ENCODE measurements at places on chromosomes 7 and 10.

DNA sequence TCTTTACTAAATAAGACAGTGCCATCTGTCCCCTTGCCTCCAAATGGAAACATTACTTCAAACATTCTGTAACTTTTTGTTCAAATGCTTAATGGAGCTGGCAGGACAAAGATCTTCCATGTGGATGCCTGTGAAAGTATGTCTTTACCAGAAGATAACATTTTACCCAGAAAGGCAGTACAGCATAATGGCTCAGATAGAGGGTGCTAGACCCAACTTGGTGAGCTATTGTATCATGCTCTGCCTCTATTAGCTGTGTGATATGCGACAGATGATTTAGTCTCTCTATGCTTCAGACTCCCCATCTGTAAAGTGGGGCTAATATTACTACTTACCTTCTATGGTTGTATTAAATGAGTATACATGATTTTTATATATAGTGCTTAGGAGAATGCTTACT is 8.8 kb upstream of the SMKR1 start:
- DNase-seq = no peak

DNA sequence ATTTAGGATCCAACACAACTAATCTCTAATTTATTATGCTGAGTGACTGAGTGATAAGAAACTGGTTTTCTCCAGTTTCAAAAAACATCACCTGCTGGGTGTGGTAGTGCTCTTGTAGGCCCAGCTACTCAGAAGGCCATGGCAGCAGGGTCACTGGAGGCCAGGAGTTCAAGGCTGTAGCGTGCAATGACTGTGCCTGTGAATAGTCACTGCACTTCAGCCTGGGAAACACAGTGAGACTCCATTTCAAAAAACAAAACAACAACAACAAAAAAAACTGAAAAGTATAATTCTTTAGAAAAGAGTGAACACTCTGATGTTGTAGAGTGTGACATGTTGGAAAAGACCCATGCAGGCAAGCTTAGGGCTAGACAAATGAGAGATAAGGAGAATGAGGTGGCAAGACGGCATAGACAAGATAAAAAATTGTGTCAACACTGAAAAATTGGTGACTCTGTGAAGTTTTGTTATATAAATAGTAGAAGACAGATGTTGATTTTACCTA is 150.1 kb upstream of the GPR22 start:
- DNase-seq = no peak

GRCh38 chr7:2928613-2929311 is 84.7 kb upstream of the GNA12 start:
- no peak for DNase-seq

GRCh38 chr10:77500754-77501151 is 136.9 kb downstream of the KCNMA1 start:
- no peak for DNase-seq

DNA sequence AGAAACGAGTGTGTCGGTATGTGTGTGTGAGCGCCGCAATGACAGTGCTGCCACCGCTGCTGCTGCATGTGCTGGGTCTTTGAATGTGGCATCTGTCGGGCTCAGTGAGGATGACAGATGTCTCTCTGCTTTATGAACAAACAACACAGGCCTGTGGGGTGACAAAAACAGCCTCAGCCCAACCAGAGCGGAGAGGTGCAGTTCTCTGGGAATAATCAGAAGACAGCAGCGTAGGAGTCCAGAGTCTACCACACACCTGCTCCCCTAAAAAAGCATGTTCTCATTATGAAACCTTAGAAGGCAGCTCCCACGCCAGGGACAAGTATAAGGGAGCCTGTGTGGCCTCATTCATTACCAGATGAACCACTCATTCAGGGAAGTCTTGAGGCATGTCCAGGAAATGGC is 278.3 kb downstream of the KCNMA1 start:
- no peak for DNase-seq

DNA sequence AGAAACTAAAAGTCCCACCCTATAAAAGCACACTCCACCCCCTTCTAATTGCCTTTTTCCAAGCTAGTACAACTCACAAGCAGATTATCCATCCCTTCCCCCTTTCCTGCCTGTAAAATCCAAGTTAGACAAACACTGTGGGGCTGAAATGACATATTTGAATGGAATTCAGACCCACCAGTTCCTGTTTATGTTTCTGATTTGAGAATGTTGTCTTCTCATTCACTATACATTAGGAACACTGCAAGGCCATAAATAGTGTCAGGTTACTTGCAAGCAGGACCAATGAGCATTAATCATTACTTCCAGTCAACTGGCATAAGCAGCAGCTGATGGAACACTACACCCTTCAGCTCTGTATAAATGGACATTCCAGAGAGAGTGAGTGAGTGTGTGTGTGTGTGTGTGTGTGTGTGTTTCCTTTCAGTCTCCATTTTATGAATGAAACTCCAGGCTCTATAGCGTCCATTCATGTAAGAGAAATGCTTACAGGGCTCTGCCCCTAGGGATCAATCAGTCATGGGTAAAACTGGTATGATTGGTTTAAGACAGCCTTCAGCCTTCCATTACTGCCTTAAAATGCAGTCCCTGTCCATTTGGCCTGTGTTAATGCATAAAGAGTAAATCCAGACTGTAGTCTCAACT is 69.3 kb downstream of the ETV1 start:
- no peak for DNase-seq

DNA sequence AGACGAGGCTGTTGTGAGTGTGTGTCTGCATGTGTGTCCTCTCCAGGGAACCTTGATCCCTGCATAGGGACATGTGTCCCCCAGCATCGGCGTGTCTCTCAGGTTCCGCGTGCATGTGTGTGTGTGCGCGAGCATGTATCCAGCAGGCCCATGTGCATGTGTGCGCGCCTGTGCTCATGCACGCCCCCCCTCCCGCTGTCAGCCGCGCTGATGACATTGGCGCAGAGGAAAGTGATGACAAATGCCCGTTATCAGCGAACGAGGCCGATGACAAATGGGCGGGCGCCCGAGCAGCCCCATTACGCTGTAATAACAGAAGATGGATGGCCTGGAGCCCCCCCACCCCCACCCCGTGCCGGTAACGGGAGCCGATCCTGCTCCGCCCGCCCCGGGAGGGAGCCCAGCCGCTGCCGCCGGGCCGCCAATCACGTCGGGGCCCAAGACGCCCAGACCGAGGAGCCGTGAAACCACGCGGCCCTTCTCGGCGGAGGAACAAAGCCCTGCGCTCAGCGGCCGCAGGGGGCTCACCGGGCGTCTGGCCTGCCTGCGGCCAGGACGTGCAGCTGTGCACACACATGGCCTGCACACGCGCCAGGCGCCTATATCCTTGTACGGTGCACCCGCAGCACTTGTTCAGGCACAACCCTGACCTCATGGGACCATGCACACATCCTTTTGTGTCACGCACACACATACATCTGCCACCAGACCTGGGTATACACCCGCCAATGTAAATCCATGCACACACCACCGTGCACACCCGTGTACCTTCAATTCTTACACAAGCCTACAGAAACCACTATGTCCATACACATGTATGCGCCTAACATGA is 21.5 kb downstream of the POLL start:
- no peak for DNase-seq

GRCh38 chr10:60536529-60537114 is 146.9 kb upstream of the ANK3 start:
- DNase-seq = no peak

- no peak for DNase-seq
Measured at GRCh38 chr10:16950656-16951601, 133.7 kb upstream of the RSU1 start.

- no peak for DNase-seq
Measured at GRCh38 chr7:21971780-21972396, 26.2 kb upstream of the CDCA7L start.

DNA sequence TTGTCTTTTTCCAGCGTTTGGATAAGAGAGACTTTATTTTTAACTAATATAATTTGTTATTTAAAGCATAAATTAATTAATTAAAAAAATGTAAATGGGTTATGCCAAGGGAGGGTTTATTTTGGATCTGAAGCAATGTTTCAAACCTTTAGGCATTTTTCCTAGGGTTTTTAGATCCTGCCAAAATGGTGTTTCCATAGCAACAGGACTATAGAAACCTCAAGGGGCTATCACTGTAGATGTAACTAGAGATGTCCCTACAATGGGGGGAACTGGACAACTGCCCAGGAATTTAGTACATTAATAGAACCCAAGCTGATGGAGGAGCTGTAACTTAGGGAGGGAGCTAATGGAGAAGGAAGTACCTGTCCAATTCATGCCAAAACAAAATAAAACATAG is 57.3 kb downstream of the SLC39A12 start:
- DNase-seq = no peak

DNA sequence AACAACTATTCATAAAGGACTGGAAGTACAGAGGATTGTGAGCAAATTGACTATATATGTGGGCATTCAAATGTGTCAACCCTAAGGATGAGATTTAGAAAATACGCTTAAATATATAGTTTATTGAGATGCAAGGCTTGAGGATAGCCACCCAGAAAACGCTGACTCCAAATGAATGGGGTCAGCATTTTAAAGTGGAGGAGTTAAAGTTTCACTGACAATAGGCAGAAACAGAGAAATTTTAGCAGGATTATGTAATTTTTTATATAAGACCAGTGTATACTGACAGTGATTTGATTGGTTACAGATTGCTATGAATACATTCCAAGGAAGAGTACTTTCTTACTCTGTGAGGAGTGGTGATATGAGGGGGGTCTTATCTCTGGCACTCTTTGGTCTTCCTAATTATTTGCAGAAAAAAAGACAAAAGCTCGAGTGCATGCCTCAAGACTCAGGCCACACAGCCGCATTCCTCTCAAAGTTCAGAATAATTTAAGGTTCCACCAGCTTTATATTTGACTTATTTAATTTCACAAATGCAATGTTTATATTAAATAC is 38.6 kb upstream of the ARL4A start:
- DNase-seq = no peak

GRCh38 chr7:128112018-128112780 is 81.0 kb upstream of the LRRC4 start:
- DNase-seq = no peak
